ENCODE measurements at places on chromosomes 5 and 9.

DNA sequence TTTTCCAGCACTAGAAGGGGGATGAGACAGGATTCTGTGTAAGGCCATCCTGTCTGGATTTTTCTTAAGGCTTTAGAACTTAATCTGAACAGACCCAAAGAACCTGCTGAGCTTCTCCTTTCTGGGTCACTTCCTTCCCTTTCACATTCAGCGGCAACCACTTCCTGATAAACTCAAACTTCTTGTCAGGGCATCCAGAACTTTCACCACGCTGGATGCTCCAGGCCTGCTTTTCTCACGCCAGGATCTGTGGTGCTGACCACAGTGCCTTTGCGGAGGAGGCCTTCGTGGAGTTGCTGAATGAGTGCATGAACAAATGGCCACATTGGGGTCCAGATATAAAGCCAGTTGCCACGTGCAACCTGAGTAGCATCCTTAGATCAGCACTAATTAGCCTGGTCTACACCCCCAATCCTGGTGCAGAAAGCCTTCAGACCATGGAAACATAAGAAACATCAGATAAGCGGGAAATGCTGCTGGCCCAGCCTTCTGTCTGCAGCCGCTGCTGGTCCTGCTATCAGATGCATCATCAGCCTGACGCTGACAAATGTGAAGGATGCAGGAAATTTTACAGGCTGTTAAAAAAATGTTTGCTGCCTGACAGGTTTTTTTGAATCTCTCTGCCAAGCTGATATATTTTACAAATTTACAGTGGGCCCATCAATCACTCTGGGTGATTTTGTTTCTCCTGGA, 75.3 kb upstream of the BARHL1 start:
- no peak for DNase-seq

DNA sequence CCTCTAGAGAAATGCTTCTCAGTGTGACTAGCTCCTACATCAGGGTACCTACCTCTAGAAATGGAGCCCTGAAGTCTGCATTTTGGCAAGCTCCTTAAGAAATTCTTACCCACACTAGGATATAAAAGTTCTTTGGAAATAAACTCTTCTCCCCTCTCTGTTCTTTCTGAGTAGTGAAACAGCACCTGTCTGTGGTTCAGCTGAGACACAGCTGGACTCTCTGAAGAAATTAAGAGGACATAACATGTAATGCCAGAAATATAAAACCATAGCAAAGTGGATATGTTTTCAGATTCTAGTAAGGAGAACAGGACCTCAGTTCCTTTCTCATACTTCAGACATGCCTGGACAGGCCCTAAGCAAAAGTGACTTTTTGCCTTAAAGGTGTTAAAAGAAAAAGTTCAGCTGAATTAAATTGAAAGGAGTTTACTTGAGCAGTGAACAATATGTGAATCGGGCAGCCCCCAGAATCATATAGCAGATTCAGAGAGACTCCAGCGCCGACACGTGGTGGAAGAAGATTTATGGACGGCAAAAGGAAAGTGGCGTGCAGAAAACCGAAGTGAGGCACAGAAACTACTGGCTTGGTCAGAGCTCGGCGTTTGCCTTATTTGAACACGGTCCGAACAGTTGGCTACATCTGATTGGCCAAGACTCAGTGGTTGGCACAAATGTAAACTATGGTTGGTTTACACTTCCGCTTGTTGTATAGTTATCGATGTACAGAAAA, 64.5 kb downstream of the PRKACG start:
- no peak for DNase-seq

- DNase-seq: no peak
Measured at GRCh38 chr5:76500633-76501393, 97.7 kb downstream of the IQGAP2 start.

- no peak for DNase-seq
Measured at GRCh38 chr5:142201471-142201887, 92.9 kb downstream of the NDFIP1 start.

DNA sequence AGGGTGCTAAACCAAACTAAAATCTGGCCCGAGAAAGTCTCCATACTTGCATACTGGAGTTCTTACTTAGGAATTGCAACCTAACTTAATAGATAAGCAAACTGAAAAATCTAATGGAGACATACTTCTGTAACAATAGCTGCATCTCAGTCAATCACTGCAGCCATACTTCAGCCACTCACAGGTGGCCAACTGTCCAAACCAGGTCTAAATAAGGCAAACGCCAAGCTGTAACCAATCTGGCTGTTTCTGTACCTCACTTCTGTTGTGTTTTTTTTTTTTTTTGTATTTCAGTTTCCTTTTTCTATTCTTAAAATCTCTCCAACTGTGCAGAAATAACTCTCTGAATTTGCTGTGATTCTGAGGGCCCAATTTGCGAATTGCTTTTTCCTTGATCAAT, 4.4 kb upstream of the NDUFB6 start:
- DNase-seq: no peak

GRCh38 chr9:92360083-92360482, 34.3 kb downstream of the CENPP start:
- DNase-seq: no peak

DNA sequence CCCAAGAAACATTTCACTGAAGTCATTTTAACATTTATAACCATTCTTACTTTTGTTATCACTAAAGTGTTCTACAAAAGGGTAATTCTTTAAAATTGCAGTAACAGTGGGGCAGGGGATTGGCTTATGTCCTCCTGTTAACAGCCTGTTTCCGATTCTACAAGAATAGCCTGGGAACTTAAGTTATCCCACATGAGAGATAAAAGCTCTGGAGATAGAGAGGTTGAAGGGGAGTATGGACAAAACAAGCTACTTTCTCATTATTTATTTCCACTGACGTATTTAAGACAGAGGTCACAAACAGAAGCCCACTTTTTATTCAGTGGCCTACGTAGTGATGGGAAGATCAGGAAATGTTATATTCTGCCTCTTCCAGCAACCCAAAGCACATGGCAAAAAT, 98.7 kb downstream of the EPB41L4A start:
- no peak for DNase-seq

DNA sequence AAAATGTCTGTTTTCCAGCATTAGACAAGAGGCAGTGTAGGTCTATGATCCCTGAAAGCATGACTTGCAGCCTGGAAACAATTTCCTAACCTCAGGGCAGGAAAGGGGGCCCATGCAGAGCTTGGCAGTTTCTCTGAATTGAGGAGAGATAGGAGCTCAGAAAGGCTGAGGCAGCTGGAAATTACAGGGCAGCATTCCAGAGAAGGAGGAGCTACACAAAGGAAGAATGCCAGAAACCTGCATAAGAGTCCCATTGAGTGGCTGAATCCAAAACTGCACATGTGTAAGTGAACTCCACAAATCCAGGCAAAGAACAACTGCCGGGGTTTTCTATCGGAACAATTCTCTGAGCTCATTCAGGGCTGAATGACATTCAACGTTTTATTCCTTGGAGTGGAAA, 346.8 kb downstream of the PIK3R1 start:
- no peak for DNase-seq

GRCh38 chr9:89524963-89525362, 27.1 kb upstream of the SEMA4D start:
- DNase-seq: no peak

- no peak for DNase-seq
Measured at GRCh38 chr9:83523684-83524083, 14.5 kb downstream of the FRMD3 start.

DNA sequence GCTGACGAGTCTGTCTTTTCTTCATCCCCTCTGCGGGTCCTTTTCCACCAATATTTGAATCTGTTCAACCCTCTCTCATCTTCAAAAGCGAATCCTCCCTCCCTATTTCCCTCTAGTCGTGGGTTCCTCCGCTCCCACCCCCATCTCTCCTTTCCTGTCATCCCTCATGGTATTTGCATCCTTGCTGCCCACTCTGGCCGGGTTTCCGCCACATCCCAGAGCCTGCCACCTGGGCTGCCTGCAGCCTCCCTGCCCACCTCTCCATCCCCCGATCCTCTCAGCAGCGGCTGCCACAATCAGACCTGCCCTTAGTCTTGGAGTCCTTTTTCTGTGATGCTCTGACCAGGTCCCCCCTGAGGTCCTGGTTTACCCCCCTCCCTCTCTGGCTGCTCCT, 44.9 kb downstream of the JADE2 start:
- no peak for DNase-seq

DNA sequence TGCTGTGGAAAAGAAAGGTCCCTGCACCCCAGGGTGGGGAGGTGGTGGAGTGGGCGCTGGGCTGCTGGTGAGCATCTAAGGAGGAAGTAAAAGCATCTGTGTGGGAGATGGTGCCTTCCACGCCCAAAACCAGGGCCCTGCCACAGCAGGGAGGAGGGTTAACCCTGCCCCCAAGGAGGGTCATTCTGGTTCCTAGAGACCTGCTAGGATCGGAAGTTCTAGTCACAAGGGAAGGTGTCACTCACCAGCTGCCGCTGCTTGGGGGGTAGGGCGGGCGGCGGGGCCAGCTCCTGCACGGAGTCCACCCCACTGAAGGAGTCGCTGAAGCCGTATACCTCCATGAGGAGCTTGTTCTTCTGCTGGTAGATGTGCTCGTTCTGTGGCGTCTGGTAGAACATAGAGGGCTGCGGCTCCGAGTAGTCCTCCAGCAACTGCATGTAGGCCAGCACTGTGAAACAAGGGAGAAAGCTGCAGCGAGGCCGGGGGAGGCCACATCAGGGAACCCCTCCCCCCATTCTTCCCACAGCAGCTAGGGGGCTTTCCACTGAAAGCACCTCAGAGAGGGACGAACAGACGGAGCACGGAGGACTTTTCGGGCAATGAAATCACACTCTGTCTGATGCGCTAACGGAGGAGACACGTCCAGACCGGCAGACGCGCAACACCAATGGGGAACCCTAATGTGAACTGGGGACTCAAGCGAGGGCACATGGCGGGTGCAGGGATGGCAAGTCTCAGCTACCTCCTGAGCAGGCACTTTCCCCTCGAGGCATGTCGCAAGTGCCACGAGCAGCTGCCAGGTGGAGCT, 76.4 kb downstream of the PRRT1B start:
- no peak for DNase-seq

GRCh38 chr5:135398160-135398854, 724 bp downstream of the MACROH2A1 start:
- DNase-seq: no peak

DNA sequence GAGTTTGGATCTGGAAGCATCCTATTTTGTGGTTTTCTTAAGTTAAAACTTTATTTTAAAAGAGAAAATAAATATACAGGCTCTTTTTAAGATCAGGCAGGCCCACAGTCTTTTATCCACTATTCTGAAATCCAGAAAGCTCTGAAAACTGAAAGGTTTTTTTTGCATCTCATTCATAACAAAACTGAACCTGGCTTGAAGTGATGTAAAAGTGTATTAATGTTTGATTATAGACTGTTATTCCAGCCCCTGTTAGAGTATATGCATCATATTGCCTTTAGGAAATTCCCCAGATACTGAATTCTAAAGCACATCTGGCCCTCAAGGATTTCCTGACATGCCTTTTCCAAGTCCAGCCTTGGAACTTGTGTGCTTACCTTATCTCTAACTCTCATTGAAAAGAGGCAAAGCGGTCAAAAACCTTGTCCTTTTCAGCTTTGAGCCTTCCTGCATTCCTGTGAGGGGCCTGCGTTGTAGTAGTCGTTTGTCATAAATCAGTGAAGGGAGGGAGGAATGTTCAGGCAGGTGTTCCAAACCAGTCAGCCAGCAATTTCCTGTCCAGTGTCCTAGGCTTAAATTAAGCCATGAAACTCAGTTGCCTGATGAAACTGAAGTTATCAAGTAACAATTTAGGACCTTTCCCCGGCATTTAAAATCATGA, 110.4 kb downstream of the TLE4 start:
- DNase-seq: no peak

- no peak for DNase-seq
Measured at GRCh38 chr5:159764283-159765134, 151.8 kb upstream of the ADRA1B start.

GRCh38 chr5:178436326-178436940, 153.8 kb downstream of the COL23A1 start:
- DNase-seq: no peak

- DNase-seq: no peak
Measured at GRCh38 chr5:164351245-164351834, 845.9 kb downstream of the MAT2B start.

DNA sequence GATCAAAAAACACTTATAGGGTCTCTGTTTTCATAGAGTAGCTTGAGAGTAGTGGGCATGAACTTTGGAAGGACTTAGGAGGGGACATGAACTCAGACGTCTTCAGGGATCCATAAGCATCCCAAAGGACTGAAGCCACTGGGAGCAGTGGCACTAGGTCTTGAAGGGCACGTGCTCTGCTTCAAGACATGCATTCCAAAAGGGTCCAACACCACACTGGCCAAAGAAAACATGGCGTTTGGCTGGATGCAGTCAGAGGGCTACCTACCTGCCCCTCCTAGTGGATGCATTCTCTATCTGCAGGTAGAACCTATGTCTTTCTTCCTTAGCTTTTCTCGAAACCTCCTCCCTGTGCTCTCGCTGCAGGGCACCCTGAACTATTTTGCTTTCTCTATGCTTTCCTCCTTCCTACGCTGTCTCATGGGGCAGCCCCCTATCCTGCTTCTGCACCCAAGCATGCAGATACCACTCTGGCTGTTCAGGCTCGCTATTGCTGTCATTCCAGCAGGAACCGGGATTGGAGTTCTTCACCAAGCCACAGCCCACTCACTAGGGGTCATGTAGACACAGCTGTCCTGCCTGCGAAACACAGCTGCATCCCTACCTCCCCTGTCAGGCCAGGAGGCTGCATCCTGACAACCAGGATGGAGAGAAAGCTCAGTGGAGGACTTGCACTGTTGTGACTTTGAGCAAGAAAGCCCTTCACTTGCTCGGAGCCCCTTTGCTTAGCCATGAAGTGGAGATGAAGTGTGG, 11.9 kb downstream of the FAM240B start:
- no peak for DNase-seq

DNA sequence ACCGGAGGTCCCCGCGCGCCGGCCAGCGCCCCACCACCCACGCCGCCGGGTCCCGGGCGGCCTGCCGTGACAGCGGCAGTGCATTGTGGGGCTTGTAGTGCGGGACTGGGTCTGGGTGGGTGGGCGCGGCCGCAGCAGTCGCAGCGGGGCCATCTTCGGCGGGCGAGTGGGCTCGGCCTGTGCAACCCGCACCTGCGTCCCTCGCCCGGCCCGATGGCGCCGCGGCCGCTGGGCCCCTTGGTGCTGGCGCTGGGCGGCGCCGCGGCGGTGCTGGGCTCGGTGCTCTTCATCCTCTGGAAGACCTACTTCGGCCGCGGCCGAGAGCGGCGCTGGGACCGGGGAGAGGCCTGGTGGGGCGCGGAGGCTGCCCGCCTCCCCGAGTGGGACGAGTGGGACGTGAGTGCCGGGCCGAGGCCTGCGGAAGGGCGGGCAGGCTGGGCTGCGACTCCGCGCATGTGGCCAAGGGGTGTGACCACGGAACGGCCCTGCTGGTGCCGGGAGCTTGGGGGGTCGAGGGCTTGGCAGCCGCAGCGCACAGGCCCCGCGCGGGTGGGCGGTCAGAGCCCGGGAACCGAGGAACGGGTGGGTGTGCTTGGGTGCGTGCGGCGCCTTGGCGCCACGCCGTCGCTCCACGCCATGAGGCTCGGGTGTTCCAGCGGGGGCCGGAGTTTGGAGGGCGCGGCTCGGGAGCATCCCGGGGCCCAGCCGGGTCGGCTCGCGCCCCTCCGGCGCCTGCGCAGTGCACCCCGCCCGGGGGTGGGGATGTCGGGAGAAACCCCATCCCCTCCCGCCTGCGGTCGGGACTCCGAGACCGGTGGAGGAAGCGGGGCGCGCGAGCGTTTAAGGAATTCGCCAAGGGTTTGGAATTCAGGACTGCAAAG, at the start of gene ARL10:
TSS of gene ARL10 (plus strand) at position 137 of the 881 bp plus-strand sequence. CDS start at position 214, 77 bp downstream.
- no peak for DNase-seq

GRCh38 chr9:72140586-72140985, 8.7 kb upstream of the GDA start:
- no peak for DNase-seq

GRCh38 chr5:33448118-33448517, 7.4 kb downstream of the TARS1 start:
- no peak for DNase-seq

- DNase-seq: no peak
Measured at GRCh38 chr5:180373454-180373853, 20.3 kb upstream of the GFPT2 start.
